ENCODE measurements at places on chromosomes 12 and 14.

GRCh38 chr12:130698106-130698505 lies 18.0 kb downstream of the RIMBP2 start:
- no peak for DNase-seq

DNA sequence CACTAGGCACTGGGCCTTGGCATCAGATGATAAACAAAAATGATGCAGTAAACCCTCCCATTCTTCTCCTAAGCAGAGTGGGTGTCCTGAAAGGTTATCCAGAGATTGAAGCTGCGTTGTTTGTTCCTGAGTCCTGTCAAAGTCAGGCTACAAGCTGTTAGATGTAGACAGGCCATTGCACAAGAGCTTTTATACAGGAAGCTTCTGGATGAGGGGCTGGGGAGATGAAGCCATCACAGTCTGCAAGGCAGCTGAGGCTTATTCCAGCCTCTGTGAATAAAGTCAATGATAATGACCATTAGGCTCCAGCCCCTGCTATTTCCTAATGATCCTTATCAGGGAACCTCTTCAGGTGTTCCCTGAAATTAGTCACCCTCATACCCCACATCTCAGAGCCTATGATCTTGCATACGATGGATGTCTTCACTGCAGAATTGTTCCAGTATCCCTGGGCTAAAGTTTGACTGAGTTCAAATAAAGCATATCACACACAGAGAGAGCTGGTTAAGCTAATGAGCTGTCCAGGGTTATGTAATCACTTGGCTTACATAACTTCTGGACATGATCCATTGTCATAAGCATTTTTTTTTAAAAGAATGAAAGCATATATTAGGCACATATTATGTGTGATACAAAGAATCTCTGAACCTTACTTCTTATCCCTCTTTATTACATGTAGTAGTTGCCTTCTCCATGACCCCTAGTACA lies 337.1 kb upstream of the OR4E1 start:
- no peak for DNase-seq

- DNase-seq = no peak
These were observed 328.6 kb downstream of the MDGA2 start for GRCh38 chr14:47346849-47347248.

- no peak for DNase-seq
These were observed 24.9 kb upstream of the BCDIN3D start for GRCh38 chr12:49867570-49868341.

DNA sequence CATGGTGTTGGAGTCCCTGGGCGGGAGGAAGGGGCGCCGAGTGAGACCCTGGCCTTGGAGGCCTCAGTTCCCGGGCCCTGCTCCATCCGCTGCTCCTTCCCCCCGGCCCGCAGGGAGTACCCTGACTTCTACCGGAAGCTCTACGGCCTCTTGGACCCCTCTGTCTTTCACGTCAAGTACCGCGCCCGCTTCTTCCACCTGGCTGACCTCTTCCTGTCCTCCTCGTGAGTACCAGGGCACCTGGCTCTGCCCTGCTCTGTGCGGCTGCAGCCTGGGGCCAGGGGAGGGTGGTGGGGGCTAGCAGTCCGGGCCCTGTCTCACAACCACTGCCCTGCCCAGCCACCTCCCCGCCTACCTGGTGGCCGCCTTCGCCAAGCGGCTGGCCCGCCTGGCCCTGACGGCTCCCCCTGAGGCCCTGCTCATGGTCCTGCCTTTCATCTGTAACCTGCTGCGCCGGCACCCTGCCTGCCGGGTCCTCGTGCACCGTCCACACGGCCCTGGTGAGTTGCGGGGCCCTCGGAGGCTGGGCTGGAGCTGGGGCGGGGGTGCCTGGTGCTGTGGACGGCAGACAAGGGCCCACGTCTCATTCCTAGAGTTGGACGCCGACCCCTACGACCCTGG lies 7.0 kb downstream of the NOC4L start:
- DNase-seq = no peak

- no peak for DNase-seq
These were observed 75.7 kb upstream of the TBX3 start for GRCh38 chr12:114759635-114760034.
